ENCODE measurements at places on chromosomes 12 and 14.

GRCh38 chr14:56581041-56581727 is 1.6 kb downstream of the TMEM260 start:
- DNase-seq: no peak

DNA sequence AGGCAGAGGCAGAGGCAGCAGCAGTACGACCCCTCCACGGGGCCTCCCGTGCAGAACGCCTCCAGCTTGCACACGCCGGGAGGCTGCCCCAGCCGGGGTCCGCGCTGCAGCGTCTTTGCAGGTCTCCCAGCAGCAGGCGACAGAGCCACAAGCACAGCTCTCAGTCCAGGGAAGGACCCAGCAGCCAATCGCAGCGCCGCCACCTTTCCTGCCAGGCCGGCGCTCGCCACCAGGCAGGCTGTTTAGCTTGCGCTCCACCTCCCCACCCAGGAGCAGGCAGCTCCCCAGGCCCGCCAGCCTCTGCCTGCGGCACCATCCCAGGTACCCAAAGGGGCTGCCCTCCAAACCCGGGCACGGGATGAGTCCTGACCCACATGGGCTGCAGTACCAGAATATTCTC is 25.2 kb downstream of the DDX51 start:
- DNase-seq: no peak

GRCh38 chr14:65461730-65462129 is 49.2 kb downstream of the FUT8 start:
- no peak for DNase-seq

- no peak for DNase-seq
Measured at GRCh38 chr14:104596451-104596918, 8.1 kb downstream of the TMEM179 start.

GRCh38 chr12:132404951-132405741 is 75.8 kb upstream of the GALNT9 start:
- DNase-seq: no peak

DNA sequence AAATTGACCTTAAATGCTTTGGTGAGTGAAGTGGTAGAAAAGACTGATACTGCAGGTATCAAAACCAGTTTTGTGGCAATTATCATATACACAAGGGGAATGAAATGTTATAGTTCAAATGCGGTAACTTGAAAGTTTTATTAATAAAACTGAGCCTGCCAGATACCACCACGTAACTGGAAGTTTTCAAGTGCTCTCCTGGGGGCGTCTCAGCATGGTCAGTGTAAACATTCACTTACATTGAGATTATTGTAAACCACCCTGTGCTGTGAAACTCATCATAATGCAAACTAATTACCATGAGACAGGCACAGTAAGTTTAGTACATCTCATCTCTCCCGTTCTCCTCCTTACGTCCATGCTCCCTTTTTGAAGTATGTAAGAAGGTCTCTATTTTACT is 280.7 kb upstream of the FAR2 start:
- no peak for DNase-seq

DNA sequence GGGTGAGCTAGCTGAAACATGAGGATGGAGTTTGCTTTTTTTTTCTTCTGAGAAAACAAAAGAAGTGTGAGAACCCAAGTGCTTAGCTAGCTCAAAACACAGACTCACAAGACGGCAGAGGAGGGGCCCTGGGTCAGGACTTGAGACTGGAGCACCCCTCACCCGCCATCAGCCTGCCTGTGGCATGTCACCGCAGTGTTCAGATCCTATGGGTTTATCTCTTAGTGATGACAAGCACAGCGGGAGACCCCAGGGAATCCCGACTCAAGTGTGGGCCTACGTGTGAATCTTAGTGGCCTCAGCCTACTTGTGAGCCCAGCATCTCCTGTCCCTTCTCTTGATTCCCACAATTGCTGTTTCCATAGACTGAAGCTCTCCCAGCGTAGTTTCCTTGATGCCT is 22.9 kb downstream of the DYRK4 start:
- no peak for DNase-seq

GRCh38 chr12:96050139-96050538 is 14.8 kb upstream of the LTA4H start:
- no peak for DNase-seq

GRCh38 chr12:128798571-128799341 is 25.0 kb downstream of the SLC15A4 start:
- DNase-seq: no peak

- DNase-seq: no peak
Measured at GRCh38 chr12:80846952-80847351, 90.8 kb downstream of the LIN7A start.

DNA sequence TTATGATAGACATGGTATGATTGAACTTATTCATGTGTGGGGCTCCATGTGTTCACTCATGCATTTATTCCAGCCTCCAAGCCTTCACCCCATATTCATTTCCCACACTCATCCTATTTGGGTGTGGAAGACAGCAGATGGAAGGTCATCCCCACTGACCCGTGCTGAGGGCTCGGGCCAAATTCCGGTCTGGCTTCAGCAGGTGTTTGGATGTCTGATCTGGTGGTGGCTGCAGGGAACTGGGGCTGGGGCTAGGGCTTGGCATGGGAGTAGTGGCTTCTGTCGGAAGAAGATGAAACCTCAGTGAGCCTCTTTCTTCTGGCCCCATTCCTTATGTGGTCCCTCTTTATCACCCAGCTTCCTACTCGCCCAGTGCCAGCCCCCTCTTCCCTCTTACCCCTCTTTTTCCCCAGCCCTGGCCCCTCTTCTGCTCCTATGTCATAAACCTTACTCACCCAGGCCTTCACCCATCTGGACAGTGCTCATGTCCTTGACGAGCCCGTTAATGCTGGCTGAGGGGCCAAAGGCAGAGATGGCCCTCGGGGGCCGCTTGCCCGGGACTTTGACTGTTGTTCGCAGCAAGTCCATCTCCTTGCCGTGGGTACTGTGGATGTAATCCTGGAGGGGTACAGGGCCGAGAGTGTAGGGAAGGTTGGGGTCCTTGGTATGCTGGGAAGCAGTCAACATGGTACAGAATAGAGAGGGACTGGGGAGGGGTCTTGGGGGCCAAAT is 8.0 kb downstream of the AGAP2 start:
- no peak for DNase-seq

DNA sequence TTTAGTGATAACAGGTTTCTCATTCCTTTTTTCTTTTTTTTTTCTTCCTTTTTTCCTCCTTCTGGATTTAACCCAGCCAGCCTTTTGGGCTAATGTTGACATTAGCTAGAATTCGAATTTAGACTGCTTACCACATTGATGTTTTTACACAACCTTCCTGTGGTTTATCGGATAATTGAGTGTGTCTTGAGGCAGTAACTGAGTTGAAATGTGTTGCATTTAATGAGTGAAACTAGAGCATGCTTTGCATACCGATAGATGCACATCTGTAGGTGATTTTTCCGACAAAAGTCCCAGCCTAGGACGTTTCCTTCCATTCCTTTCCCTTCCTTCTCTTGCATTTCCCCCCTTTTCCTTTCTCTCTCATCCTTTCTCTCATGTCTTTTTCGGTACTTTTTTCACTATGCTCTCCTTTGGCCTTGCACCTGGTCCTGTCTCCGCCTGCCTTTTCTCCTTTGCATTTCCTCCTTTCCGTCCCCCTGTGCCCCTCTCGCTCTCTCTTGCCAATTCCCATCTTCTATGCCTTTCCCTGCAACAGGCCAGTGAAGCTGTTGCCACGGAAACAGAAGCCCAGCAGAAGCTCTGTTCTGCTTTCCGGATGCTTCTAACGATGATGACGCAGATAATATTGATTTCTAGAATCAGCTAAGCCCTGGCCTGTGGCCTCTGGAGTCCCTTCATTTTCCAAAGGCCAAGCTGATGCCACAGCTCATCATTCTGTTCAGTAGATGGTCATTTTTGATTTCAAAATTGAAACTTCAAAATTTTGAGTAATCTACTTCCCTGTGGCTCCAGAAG is 76.1 kb downstream of the SLC25A47 start:
- DNase-seq: no peak

DNA sequence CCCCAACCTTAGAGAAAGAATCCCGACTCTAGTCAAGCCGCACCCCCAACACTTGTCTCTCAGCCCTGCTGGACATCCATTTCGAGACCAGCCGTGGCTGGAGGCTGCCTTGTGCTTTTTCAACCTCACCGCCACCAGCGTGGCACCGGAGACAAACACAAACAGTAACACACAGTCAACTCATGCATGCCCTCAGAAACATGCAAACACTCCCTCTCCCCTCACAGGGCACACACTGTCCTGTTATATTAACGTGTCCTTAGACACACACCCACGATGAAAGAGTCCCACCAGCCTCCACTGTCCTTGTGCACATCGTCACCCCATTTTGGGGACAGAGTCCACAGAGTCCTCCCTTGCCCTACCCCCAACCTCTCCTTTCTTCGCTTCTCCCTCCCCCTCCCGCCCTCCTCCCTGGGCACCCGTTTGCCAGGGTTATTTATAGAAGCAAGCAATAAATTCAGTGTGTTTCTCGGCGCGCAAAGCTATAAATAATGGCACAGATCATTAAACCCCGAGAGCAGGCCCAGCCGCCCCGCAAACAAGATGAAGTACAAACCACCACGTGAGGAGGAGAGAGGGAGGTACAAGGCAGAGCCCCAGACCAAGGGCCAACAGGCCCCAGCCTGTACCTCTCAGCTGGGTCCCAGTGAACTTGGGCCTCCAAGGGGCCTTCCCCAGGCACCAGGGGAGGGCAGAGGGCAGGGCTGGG is 27.9 kb downstream of the SMUG1 start:
- DNase-seq: no peak

DNA sequence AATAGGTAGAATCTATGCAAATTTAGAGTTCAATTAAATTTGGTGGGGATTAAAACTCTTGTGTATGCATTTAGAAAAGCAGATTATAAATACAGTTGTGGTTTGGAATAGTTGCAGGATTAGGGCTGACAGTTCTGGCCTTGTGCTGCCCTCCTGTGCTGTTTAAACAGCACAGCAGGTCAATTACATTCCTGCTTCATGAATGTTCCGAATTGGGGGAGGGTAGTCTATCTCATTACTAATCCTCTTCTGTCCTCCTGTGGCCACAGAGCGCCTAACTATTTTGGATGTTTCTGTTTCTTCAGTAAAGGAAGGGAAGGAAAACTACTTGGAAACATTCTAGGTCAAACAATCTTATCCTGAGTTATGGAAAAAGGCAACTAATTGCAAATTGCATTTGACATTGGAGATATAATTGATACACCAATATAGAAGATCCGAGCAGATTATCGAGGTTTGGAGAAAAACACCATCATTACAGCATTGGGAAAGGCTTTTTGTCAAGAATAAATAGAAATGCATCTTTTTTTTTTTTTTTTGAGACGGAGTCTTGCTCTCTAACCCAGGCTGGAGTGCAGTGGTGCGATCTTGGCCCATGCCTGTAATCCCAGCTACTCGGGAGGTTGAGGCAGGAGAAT is 8.7 kb upstream of the GPR19 start:
- no peak for DNase-seq

DNA sequence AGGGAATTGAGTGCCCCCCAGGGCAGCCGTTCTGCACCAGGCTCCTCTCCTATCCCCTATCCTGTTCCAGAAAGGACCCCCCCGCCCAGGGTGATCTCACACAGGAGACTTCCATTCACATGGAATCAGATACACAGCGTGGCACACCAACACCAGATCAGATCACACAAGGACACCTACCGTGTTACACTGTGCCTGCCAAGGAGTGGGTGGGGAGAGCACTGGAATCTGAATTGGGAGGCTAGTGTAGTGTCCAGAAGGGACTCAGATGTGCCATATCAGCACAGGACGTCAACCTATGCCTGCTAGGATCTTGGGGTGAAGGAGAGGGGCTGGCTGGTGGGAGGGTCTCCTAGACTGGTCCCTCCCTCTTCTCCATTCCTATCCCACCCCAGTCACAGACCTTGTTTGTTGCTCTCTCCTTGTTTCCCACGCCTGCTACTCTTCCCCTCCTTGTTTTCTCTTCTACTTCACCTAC is 2.3 kb downstream of the PTMS start:
- DNase-seq: no peak

DNA sequence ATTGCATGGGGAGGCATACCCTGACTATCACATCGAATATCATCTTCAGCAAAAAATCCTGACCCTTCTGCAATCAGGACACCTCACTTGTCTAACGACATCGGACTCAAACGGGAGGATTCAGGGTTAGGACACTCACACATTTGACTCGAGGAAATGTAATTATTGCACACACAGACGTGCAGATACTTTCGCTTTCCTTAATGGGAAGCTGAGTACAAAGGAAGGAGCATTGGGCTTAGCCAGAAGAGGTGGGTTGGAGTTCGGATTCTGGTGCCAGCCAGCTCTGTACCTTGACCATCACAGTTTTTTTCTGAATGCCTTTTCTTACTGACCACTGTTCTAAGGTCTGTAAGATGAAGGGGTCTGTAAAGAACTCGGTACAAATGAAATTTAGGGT is 260.4 kb downstream of the GALC start:
- DNase-seq: no peak

DNA sequence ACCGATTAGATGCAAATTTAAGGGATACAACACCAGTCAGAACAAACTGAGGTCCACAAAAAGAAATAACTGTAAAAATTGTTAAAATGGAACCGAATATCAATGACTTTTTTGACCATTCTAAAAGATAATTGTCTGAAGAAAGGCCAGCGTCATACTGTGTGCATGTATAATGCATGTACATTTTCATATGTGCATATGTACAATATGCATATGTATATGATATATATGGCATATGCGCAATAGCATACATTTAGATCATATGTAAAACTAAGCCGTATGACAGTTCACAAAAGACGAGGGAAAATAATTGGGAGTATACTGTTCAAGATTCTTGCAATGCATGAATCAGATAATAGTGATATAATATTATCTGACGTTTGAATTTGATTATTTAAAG is 475.8 kb upstream of the TMEM132C start:
- no peak for DNase-seq

DNA sequence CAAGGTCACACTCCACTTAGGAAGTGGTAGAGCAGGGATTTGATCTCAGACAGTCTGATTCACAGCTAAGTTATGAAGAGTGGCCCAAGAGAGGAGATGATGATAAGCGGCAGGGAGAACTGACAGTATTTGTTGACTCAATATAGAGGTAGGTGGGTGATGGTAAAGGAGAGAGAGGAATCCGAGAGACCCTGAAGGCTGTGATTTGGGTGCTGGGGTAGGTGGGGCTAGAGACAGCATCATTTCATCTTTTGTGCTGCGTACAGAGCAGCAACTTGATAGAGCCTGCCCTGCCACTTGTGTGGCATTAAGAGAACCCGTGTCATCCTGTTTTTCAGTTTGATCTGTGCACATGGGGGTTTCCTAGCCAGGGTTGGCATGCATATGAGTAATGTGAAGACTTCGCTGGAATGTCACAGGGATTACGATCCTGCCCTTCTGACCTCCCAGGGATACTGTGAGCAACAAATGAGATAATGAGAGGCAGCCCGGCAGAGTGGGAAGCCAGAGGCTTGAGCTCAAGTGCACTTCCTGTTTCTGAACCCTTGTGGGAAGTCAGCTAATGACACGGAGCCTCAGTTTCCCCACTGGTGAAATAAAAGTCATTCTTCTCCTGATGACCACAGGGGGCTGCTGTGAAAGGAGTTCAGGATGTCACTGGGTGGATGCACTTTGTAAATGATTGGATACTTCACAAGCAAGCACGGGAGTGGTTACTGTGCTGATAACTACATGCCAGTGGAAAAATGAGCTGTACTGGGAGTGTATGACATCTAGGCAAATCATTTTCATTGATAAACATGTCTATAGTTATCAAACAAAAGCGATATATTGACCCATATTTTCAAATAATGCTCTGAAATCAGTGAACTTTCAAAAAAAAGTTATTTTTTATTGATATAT is 59.5 kb upstream of the IGF1 start:
- DNase-seq: no peak

All from T-helper 9 cell (primary cell).